HT-29 (cell line): ENCODE measurements at places on chromosomes 6 and 20. TPM values are rescaled to one million over a fixed set of nuclear protein-coding genes. Genes with fewer than 3 reads are reported as not detected.
A peak's percentile ranks its signal among the peaks of the same experiment; 100 is the strongest.

GRCh38 chr20:10178727-10179313 lies 39.8 kb upstream of the SNAP25 start:
- DNase-seq, result no peak

GRCh38 chr6:63821442-63821841 lies 185.8 kb downstream of the PHF3 start:
- DNase-seq, result no peak

DNA sequence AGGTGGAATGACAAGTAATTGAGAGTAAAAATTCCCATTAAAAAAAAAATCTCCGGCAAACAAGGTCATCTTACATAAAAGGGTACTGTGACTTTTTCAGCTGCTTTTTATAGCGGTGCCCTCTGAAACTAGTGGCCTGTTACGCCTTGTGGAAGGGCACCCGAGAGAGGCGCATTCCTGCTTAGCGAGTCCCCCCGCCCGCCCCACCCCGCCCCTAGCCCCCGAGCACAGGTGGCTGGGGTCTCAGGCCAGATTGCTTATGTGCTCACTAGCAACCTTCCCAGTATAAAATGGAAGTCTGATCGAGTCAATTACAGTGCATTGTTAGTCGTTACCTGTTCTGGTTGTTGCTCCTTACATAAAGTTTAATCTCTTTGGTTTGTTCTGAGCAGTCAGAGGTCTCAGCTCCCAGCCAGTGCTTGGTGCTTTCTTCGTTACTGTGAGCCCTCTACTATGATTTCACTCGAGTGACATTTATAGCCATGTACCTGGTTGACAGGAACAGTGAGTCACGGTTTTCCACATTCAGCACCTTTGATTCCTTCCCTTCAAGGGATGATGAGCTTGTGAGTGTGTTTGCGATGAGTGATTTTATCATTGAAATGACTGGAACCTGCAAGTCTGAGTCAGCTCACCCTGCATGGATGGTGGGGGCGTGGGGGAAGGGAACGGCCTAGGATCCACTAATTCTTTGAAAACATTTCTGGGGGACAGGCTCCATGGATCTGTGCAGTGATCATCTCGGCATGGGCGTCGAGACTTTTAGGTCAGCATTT lies 47.6 kb downstream of the ZDHHC14 start:
- peak; percentile 53 for DNase-seq

- DNase-seq, result no peak
These were observed 43.1 kb downstream of the SMLR1 start for GRCh38 chr6:130870179-130870880.

DNA sequence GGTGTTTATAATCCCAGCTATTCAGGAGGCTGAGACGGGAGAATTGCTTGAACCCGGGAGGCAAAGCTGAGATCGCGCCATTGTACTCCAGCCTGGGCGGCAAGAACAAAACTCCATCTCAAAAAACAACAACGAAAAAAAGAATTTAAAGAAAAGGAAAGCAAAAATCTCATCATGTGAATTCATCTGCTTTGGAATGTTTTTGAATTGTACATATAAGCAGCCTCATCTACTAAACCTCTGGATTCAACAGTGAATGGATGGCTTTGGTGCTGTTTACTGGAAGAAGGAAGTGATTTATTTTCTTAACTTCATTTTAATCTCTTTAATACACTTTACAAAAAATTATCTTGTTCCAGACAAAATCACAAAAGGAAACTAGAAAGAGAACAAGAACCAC lies 51.8 kb upstream of the PNRC1 start:
- DNase-seq, result no peak

Gene BACH2
- not detected in 2 replicates for total RNA-seq

Gene PHACTR3
- total RNA-seq, result 0.18 and 0.26 TPM in 2 replicates
